Umbilical cord (tissue), 2 donors: ENCODE measurements at places on chromosomes 2 and 18. TPM values are rescaled to one million over a fixed set of nuclear protein-coding genes. Genes with fewer than 3 reads are reported as not detected.

SLC16A14 gene
- 1.7 TPM for total RNA-seq

CDKL4 gene
- 8.2 TPM for total RNA-seq

ZNF804A gene
- 3.1 TPM for total RNA-seq

KIAA2012 gene
- 1.7 TPM for total RNA-seq

UGT1A10 gene
- 0.48 TPM for total RNA-seq

CHST9 gene
- 3.4 TPM for total RNA-seq

CFAP65 gene
- total RNA-seq, result 2.9 TPM

ASB3 gene
- total RNA-seq, result 19.7 TPM

NDUFAF7 gene
- 37.3 TPM for total RNA-seq

NT5DC4 gene
- total RNA-seq, result 1.2 TPM

LINC00305 gene
- total RNA-seq, result not detected

VWC2L gene
- total RNA-seq, result 4.3 TPM

WIPF1 gene
- total RNA-seq, result 21.2 TPM

TMEM163 gene
- 3.4 TPM for total RNA-seq

CPLX4 gene
- total RNA-seq, result 2.4 TPM

SERPINB2 gene
- 39.2 TPM for total RNA-seq

TMEM17 gene
- total RNA-seq, result 7.0 TPM

KYNU gene
- 4.3 TPM for total RNA-seq

EMX1 gene
- total RNA-seq, result 3.6 TPM

CNGA3 gene
- total RNA-seq, result 1.2 TPM

DSG4 gene
- 0.24 TPM for total RNA-seq

TBR1 gene
- 4.3 TPM for total RNA-seq

REG3A gene
- total RNA-seq, result 3.6 TPM

RNF144A gene
- 5.8 TPM for total RNA-seq

HAUS1 gene
- 63.6 TPM for total RNA-seq

SNX17 gene
- 98.0 TPM for total RNA-seq

ZNF396 gene
- 13.2 TPM for total RNA-seq

STAMBP gene
- total RNA-seq, result 29.6 TPM

TWIST2 gene
- total RNA-seq, result 32.0 TPM

ESPNL gene
- total RNA-seq, result 5.5 TPM

MGAT4A gene
- total RNA-seq, result 16.4 TPM

SETBP1 gene
- 34.4 TPM for total RNA-seq

IL1RL2 gene
- not detected for total RNA-seq

SCN1A gene
- 11.1 TPM for total RNA-seq

CTNNA2 gene
- 0.96 TPM for total RNA-seq

FER1L5 gene
- total RNA-seq, result 0.48 TPM

SPP2 gene
- total RNA-seq, result not detected

TMEM169 gene
- 0.48 TPM for total RNA-seq

ERFE gene
- 4.3 TPM for total RNA-seq

CTAGE1 gene
- 8.9 TPM for total RNA-seq

YES1 gene
- 86.2 TPM for total RNA-seq

FEV gene
- total RNA-seq, result not detected

UGT1A3 gene
- total RNA-seq, result not detected

CCDC102B gene
- total RNA-seq, result 44.5 TPM

RGPD3 gene
- total RNA-seq, result 4.1 TPM

SP140L gene
- total RNA-seq, result 4.1 TPM
